ENCODE measurements at places on chromosomes 4 and X. TPM values are rescaled to one million over a fixed set of nuclear protein-coding genes. Genes with fewer than 3 reads are reported as not detected.

The GPRASP2 gene
- total RNA-seq = 44.2 TPM

The ADH1A gene
- not detected for total RNA-seq

The ZFX gene
- total RNA-seq = 112 TPM

The GCNA gene
- total RNA-seq = 3.0 TPM

The POF1B gene
- total RNA-seq = 23.4 TPM

The VSIG1 gene
- 0.37 TPM for total RNA-seq

The COL4A6 gene
- total RNA-seq = 39.0 TPM

The PABPC5 gene
- 11.9 TPM for total RNA-seq

The ATP5ME gene
- 160 TPM for total RNA-seq

The DGAT2L6 gene
- not detected for total RNA-seq

The KLB gene
- 0.16 TPM for total RNA-seq

The HTN1 gene
- not detected for total RNA-seq

The SPRY1 gene
- 72.0 TPM for total RNA-seq

The RTL3 gene
- 0.95 TPM for total RNA-seq

The PLK4 gene
- total RNA-seq = 21.6 TPM

The TCP11X2 gene
- not detected for total RNA-seq

The SSX2 gene
- total RNA-seq = not detected

The AR gene
- 25.1 TPM for total RNA-seq

The TLR2 gene
- total RNA-seq = 13.3 TPM

The FRYL gene
- total RNA-seq = 172 TPM

The DYNLT3 gene
- total RNA-seq = 50.8 TPM

Data from urinary bladder (tissue), 4 donors.